Uterus (tissue), 4 donors: ENCODE measurements at places on chromosomes 2 and 18. TPM values are rescaled to one million over a fixed set of nuclear protein-coding genes. Genes with fewer than 3 reads are reported as not detected.

The RNF125 gene
- 7.4 TPM for total RNA-seq

The COL6A3 gene
- total RNA-seq: 1,719 TPM

The ZAP70 gene
- total RNA-seq: 3.7 TPM

The PSTPIP2 gene
- 5.9 TPM for total RNA-seq
